ENCODE measurements at places on chromosomes 11 and 22.

GRCh38 chr11:122617297-122617696 is 38.2 kb upstream of the UBASH3B start:
- DNase-seq, result no peak

- DNase-seq, result peak; percentile 45
Observed at GRCh38 chr11:120931057-120931779, 92.7 kb upstream of the TBCEL start.

GRCh38 chr11:41522899-41523672 is 63.6 kb upstream of the LRRC4C start:
- no peak for DNase-seq

GRCh38 chr22:49503321-49503720 is 324.4 kb downstream of the BRD1 start:
- no peak for DNase-seq

DNA sequence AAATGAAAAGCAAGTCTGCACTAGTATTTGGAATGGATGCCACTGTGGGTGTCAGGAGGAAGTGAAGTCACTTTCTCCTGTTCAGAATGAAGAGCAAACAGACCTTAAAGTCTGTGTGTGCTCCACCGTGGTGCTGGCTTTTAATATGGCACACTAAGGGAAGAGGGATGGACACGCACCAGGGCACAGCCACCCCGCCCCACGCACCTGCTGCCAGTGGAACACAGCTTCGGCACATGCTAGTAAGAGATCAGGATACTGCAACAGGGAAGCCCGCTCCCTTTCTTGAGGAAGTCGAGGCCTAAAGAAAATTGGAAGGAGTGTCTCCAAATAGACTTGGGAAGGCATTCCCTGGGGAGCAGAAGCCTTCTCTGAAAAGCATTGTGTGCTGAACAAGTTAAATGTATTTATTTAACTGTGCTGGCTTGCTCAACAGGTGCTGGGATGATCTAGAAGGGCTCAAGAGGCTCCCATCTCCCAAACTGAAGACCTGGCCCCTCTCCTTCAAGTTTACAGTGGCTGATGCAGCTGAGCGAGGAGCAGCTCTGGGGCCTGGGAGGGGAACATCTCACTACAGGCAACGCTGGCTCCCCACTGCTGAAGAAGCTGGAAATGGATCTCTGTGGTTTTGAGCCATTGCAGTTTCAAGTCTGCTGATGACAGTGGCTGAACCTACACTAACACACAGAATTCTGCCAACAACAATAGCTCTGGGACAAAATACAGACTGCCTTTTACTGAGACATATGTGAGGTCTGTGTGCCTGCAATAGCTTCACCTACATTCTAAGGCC is 504.6 kb upstream of the B3GAT1 start:
- no peak for DNase-seq

- no peak for DNase-seq
Observed at GRCh38 chr11:11985016-11985715, 23.3 kb downstream of the DKK3 start.

DNA sequence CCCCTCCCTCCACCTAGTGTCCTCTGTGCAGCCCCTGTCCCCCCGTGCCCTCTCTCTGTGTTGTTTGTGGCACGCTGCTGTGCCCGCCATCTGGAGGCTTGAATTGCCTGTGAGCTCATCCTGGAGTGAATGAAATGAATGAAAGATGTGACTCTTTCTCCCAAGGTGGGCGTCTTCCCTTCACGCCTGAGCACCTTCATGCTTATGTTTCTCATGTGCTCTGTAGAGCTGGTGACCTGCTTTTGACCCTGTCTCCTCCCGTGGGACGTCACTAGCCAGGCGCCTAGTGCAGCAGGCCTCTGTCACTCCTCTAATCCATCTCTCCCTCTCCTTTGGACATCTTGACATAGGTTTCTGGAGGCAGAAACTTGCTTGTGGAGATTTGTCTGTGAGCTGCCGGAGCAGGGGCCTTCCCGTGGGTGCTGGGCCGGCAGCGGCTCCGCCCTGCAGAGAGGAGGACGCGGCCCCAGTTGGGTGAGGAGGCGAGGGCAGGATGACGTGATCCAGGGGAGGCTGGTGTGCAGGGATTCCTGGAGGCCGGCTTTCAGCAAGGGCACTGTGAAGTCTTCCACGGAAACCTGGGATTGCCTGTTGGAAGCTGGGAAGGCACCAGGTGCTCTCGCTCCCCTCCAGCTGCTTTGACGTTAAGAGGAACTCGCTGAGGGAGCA is 40.6 kb downstream of the MUC6 start:
- DNase-seq, result peak; percentile 76

- DNase-seq, result no peak
Observed at GRCh38 chr11:44277196-44278090, 32.5 kb downstream of the ALX4 start.

GRCh38 chr11:116043857-116044256 is 539.6 kb upstream of the CADM1 start:
- DNase-seq, result no peak
